H7 (cell line): ENCODE measurements at places on chromosomes 2 and 18.

- DNase-seq, result no peak
Measured at GRCh38 chr18:42334931-42335330, 379.9 kb downstream of the PIK3C3 start.

GRCh38 chr2:71929482-71929772 lies 218.2 kb downstream of the CYP26B1 start:
- DNase-seq, result peak; percentile 4

DNA sequence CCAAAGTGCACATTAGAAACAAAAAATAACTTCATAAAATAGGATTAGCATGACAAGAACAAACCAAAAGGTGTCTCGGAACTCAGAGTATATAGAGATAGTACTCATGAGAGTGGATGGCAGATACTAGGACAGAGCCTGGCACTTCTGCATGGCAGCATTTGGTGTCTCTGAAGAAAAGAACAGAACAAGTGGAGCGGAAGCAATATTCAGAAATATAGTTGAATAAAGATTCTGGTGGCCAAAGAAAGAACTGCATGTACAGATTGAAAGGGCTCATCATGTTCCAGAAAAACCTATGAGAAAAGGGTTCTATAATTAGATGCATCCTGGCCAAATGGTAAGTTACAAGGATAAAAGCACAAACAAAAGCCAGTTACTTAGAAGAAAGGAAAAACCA lies 90.9 kb downstream of the CCDC138 start:
- no peak for DNase-seq

GRCh38 chr2:140383781-140384180 lies 1603.6 kb upstream of the NXPH2 start:
- DNase-seq, result no peak

GRCh38 chr18:79579807-79580497 lies 99.7 kb upstream of the CTDP1 start:
- no peak for DNase-seq

DNA sequence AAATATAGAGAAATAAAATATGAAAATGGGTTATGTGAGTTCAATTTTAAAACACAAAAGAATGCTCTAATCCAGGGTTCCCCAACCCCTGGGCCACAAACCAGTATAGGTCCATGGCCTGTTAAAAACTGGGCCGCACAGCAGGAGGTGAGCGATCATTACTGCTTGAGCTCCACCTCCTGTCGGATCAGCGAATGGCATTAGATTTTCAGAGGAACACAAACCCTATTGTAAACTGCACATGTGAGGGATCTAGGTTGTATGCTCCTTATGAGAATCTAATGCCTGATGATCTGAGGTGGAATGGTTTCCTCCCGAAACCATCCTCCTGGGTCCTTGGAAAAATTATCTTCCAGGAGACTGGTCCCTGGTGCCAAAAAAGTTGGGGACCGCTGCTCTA lies 34.7 kb downstream of the TTR start:
- DNase-seq, result no peak

- no peak for DNase-seq
Measured at GRCh38 chr2:17191223-17191622, 327.0 kb downstream of the RAD51AP2 start.

- DNase-seq, result no peak
Measured at GRCh38 chr2:121336528-121337294, 51.7 kb upstream of the TFCP2L1 start.

DNA sequence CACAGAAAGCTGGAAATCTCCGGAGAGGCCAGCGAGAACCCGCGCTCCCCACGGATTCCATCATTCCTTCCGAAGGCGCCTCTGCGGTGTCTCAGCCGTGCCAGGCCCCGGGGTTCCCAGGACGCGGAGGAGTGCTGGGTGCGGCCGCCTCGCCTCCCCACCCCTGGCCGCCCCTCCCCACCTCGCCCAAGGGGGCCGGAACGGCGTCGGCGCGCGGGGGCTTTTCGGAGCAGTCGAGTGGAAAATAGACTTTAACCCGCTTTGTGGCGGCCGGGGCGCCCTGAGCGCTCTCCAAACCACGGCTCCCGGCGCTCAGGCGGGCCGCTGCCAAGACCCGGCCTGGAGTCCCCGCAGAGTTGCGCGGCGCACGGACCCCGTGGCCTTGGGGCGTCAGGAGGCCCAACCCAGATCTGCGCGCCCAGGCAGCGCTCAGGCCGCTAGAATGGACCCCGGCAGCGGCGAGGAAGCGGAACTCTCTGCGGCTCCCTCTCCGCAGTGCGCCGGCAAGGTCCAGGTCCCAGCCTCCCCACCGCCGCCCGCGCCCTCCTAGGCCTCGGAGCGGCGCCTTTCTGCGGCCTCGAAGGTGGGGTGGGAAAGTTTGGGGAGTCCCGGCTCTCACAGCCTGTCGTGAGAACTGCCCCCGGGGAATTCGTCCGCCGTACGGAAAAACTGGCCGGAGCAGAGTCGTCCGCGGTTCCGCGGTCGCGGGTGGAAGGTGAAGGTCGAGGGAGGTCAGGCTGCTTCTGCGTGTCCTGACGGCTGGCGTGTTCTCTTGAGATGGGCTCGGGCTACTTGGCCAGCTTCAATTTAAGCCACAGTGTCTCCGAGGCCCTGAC lies 1.2 kb upstream of the EMX1 start:
- peak; percentile 93 for DNase-seq

- no peak for DNase-seq
Measured at GRCh38 chr2:203820969-203821368, 46.6 kb upstream of the CTLA4 start.

GRCh38 chr2:9738535-9739496 lies 104.5 kb upstream of the TAF1B start:
- DNase-seq, result no peak

- DNase-seq, result no peak
Measured at GRCh38 chr2:232228971-232229894, 149.3 kb upstream of the ALPP start.

DNA sequence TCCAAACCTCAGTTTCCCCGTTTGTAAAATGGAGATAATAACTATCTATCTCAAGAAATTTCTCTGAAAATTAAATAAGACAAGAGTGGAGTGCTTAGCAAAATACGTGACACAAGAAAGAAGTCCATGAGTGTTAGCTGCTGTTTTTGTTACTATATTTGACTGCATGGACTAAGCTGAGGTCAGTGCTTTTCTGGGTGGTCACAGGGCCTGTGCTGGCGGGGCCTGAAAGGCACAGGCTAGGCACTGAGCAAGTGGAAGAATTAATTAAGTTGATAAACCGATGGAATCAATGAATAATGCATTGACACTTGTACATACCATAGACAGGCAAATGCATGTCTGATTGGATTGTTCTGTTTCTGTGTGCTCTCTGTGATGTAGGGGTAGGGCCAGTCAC lies 27.3 kb downstream of the RPL37A start:
- DNase-seq, result no peak

- no peak for DNase-seq
Measured at GRCh38 chr18:21345840-21346239, 103.8 kb downstream of the GREB1L start.

DNA sequence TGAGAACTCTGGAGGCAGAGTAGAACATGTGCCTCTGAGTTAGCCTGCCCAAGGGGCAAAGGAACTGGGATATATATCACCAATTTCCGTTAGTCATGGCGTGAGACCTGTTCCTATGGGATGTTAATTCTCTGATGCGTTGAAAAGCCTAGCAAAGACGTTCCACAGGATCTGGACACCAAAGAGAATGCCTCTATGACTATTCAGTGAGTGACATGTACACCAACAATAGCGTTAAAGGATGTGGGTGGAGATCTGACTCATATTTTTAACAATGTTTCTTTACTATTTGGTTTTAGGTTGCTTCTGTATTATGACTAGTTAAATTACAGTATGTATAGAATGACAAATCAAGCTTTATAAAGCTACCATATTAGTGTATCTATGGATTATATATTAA lies 320.9 kb upstream of the MC4R start:
- no peak for DNase-seq
